ENCODE measurements at places on chromosomes 5 and 9.

DNA sequence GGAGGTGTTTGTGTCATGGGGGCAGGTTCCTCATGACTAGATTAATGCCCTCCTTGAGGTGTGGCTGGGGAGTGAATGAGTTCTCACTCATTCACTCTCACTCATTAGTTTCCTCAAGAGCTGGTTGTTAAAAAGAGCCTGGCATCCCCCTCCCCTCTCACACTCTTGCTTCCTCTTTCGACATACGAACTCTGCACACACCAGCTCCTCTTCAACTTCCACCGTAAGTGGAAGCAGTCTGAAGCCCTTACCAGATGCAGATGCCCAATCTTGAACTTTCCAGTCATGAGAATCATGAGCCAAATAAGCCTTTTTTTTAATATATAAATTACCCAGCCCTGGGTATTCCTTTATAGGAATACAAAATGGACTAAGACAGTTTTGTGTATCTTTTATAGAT, 82.5 kb downstream of the SPRY4 start:
- no peak for DNase-seq

DNA sequence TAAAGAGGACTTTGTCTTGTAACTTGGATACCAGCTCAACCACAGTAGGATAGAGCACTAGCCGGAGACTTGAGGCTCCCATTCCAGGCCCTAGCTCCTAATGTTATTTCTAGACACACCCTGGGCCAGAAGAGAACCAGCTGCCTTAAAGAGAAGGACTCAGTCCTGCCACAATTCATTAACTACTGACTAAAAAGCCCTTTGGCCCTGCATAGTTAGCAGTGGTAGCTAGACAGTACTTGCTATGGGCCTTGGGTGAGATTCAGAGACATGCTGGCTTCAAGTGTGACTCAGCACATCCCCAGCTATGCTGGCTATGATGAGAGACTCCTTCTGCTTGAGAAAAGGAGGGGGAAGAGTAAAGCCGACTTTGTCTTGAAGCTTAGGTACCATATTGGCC, 47.3 kb downstream of the TMEM167A start:
- DNase-seq, result no peak

- DNase-seq, result peak; percentile 84
These were observed 7.6 kb downstream of the BASP1 start for GRCh38 chr5:17224858-17225511.

DNA sequence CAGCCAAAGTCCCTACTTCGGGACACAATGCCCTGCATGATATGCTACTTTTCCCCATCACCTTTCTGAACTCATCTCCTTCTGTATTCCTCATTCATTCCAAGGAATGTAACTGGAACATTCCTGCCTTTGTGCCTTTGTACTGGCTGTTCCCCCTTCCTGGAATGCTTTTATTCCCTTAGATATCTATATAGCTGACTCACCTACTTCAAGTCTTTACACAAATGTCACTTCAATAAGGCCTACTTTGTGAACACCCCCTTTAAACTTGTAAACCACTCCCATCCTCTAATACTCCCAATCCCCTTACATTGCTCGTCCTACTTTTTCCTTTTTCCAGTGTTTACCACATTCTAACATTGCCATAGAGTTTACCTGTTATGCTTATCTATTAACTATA, 2.4 kb downstream of the NOL6 start:
- DNase-seq, result no peak

- DNase-seq, result no peak
These were observed 54.3 kb downstream of the TLE1 start for GRCh38 chr9:81634915-81635516.

DNA sequence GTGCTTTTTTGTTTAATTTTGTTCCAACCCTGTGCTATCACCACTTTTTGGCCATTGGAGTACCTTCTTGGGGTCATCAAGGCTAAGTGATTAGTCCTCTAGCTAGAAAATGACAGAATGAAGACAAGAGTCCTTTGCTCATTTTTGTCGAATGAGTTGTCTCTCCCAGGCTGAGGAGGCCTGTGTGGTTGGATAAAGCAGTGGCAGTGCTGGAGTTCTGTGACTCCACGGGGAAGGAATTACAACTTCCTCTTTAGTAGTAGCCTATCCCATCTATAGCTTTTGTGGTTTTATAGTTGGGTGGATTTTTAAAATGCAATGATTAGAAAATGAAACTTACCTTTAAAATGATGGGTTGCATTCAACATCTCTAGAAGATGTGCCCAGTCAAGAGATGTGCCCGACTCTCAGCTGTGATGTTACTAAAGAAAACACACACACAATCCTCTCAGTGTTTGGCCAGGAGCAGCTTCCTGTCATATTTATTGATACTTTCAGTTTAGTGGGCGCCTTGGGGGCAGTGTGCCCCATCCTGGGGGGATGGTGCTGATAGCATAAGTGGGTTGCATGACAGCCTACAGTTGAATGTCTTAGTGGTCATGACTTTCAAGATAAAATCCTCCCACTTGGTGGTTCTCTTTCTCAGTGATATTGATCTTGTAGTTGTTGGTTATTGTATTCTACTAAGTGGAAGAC, 11.9 kb downstream of the OTULINL start:
- peak; percentile 16 for DNase-seq

DNA sequence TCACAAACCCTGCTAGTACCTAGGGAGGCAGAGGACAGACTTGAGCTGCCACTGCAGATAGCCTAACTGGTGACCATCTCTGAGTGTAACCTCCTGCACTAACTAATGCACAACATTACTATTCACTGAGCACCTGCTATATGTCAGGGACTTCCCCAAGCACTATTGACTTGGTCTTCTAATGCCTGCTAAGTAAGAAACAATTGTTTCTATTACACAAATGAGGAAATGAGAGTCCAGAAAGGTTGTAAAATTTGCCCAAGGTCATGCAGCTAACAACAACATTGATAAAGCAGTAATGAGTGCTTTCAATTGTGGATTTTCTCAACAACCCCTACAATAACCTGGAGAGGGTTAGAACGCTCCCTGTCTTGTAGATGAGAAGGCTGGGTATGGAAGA, 183.7 kb downstream of the ZNF462 start:
- DNase-seq, result no peak

DNA sequence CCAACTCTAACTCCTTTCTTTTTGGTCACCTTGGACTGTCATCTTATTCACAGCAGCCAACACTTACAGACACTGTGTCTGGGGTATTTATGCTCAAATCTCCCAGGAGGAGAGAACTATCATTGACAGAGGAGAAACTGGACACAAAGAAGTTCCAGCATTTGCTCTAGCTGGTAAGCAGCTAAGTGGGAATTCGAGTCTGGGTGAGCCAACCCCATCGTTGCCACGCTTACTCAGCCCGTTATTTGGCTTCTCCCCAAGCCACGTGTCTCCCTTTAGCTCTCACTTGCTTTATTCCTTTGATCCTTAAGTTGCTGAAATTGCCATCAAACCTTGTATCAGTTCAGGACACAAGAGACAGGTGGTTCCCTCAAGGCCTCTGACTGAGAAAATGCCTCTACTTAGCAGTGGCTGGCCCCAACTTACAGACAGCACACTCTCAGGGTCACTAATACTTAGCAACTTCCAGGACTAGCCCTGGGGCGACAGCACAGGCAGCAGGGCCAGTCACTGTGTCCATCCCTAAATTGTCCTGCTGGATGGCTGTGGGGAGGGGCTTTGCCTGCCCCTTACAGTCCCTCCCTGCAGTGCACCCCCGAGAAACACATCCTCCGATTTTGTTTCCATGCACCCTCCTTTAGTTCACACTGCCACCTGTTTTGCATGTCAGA, 1.4 kb downstream of the SLC36A2 start:
- no peak for DNase-seq

- DNase-seq, result no peak
These were observed 23.5 kb upstream of the TRIM32 start for GRCh38 chr9:116663581-116663980.

- DNase-seq, result no peak
These were observed 18.3 kb downstream of the CSF1R start for GRCh38 chr5:150068071-150068470.

DNA sequence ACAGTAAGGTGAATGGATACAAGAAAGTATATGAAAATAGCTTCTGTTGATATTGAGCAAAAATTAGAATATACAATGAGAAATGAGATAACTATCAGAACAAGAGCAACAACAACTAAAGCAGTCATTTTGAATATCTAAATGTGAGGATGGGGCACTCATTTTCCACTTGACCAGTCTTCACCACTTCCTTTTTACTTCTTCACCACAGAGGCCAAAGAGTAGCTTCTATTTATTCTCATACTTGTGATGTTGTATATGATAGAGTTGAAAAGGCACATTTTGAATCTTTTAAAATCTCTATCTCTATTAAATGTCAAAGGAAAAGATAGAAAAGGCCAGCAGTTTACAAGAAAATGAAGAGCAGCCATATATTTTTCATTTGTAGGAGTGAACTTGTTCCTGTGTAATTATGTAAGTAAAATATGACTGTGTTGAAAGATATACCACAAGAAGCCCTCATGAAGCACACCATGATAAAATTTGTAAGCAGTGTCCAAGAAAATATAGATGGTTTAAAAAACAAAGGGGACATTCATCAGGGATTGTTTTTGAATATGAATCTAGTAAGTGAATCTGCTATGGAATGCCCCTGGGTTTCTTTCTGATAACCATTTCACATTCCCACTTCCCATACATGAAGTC, 39.2 kb downstream of the ADAMTS19 start:
- DNase-seq, result no peak

DNA sequence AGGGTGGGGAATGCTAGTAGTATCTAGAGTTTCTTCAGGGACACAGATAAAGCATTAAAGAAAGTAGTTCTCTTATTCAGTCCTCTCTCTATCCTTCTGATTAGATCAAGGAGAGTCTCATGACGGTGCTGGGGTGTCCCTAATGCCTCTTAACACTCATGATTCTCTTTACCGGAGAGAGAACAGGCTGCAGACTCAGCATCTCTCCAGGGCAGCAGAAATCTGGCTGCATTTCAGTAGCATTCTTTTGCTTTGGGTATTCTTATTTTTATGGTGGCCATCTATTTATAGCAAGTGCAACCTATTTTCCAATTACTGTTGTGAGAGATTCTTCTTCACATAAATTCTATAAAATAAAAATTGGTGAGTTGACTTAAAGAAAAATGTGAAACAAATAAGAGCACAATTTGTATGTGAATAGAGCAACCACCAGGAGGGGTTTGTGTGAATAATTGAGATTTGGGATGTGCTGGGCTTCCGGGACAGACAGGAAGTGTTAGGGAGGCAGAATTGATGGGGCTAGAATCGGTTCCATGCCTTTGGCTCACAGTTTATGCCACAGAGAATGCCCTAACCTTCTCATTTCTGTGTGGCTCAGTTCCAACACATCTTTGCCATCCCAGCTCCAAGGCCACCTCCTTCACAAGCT, 23.8 kb upstream of the BOD1 start:
- no peak for DNase-seq

GRCh38 chr5:172712610-172713009, 58.4 kb downstream of the DUSP1 start:
- DNase-seq, result no peak

- DNase-seq, result peak; percentile 56
These were observed 6.6 kb downstream of the TJP2 start for GRCh38 chr9:69180670-69181069.

DNA sequence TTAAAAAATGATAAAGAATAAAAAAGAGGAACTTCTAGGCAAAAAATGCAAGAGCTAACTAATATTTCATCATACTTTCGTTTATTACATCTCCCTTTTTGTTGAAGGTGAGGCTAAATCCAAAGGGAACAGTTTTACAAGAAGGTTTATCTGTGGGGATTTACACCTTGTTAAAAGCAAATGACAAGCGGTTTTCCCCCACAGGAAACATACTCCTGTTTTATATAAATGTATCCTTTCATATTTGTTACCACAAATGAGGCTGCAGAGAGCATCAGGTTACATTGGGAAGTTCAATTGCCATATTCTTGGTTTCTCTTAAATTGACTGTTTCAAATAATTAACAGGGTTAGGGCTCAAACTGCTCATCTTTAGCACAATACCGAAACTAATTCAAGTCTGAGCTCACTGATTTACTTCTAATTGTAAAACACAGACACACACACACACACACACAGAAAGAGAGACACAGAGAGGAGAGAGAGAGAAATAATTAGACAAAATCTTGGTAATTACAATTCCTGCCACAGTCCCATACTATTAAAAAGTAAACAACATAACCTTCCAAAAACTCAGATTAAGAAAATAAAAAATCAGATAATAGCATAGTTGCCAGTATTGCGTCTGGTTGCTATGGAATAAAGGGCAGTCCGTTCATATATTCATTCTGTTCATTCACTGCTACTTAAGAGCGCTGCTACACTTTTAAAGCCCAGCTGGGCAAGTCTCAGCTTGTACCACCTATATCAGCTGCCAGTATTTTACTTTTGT, 17.1 kb downstream of the RFX3 start:
- DNase-seq, result peak; percentile 21

GRCh38 chr5:178204935-178205748, 809 bp downstream of the HNRNPAB start:
- peak; percentile 94 for DNase-seq

GRCh38 chr9:18173923-18174322, 300.0 kb upstream of the ADAMTSL1 start:
- DNase-seq, result no peak

DNA sequence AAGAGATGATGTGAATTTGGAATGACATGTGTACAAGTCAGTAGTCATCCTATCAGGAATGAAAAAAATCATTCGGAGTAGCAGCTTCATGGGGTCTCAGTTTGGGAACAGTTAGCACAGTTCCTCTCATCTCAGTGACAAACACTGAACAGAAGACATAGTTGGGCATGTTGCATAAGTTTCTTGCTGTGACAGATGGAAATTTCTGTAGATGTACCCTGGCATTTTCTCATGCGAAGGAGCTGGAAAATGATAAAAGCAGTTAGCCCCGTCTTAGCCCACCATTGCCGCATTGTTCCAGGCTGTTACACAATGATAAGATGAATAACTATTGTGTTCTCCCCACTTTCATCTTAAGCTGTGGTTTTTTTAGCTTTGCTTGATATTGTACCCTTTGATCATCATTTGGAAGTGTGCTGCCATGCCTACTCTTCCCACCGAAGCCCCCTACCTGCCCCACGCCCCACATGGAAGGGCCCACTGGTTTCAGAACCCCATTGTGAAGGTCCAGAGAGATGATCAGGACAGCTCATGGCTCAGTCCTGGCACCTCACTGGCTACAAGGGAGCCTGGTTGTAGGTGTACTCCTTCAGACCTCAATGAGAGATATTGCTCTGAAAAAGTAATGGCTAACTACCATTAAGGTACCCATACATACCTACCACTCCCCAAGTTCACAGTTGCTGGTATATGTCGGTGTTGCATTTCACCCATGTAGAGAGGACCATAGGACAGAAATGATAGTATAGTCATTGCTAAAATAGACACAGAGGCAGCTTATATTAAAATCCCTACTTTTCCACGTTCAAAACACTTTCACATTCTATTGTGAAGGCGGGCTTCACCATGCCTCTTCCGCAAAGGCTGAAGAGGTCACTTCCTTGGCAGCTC, 38.8 kb downstream of the SFXN1 start:
- DNase-seq, result no peak
